Activated CD4-positive, alpha-beta T cell treated with anti-CD3 and anti-CD28 coated beads, Interleukin-2, Interleukin-6, amounts not matched to agents 100 ng/mL and 50 ng/mL, durations not matched to agents 16 hours and 8 hours (primary cell): ENCODE measurements at places on chromosomes 4 and X.

GRCh38 chr4:82998898-82999297, 11.7 kb downstream of the LIN54 start:
- no peak for DNase-seq

GRCh38 chr4:139015948-139016471, 429 bp downstream of the NOCT start:
- DNase-seq = peak; percentile 62

- no peak for DNase-seq
Observed at GRCh38 chr4:48195374-48195773, 61.3 kb upstream of the TXK start.

GRCh38 chrX:123493857-123494256, 239.0 kb downstream of the THOC2 start:
- DNase-seq = no peak

GRCh38 chr4:170170861-170171260, 81.1 kb upstream of the AADAT start:
- DNase-seq = no peak

DNA sequence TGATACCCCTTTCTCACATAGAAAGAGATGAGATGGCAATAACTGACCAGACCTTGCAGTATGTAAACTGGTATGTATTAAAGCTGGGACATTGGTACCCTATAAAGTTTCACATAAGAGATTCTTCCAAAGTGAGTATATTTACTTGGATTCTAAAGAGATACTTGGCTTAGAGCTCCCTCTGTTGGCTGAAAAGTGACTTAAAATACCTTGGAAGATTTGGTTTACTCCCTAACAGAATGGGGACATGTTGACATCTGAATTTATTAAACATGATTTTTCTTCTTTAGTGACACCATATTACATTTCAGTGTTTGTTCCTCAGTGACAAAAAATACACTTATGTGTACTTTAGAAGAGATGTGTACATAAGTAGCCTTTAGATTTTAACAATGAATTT, 47.9 kb upstream of the RGN start:
- peak; percentile 62 for DNase-seq

DNA sequence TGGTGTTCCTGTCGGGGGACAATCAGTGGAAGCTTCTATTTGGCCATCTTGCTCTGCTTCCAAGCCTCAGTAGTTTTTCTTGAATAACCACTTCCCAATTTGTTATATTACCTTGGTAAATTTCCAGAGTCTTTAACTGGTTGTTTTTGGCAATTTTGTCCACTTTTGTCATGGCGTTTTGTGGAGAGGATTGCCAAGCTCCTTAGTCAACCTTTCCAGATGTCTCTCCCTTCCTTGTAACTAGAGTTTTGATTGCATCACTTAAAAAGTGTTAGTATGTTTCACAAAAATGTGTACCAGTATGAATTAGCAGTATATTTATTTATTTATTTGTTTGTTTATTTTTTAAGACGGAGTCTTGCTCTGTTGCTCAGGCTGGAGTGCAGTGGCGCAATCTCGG, 15.8 kb upstream of the UXT start:
- no peak for DNase-seq

GRCh38 chrX:2888309-2888708, 40.8 kb downstream of the ARSD start:
- no peak for DNase-seq

DNA sequence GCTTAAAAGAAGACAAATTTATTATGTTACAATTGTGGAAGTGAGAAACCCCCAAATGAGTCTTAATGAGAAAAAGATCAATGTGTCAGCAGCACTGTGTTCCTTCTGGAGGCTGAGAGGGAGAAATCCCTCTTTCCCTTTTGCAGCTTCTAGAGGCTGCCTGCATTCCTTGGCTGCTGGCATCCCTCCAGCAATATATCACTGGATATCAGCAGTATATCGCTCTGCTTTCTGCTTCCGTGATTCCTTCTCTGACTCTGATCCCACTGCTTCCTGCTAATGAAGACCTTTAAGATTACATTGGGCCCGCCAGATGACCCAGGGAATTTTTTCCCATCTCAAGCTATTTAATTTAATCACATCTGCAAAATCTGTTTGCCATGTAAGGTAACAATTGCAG, 1008.0 kb downstream of the RAPGEF2 start:
- DNase-seq = no peak

DNA sequence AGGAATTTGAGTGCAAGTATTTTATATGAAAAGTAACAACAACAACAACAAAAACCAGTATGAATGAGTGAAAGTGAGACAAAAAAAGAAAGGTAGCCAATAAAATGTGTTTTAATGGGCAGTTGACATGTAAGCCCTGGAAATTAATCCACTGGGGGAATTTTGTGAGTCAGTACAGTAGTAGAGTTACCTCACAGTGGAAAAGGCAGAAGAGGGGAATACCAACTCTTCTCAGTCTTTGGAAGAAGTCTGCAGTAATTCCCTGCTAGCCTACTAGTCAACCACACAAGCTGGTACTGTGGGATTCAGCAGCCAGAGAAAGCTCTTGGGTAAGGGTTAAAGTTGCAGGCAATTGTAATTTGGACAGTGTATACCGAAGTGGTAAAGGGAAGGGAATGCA, 76.3 kb upstream of the IL15 start:
- no peak for DNase-seq

- no peak for DNase-seq
Observed at GRCh38 chr4:156201050-156201449, 247.4 kb upstream of the CTSO start.
